Foreskin fibroblast (primary cell): ENCODE measurements at places on chromosomes 3 and 15.

- peak; percentile 34 for DNase-seq
Observed at GRCh38 chr15:45199136-45199810, 11.5 kb upstream of the SHF start.

- no peak for DNase-seq
Observed at GRCh38 chr15:74343797-74344127, 23.7 kb downstream of the CYP11A1 start.

DNA sequence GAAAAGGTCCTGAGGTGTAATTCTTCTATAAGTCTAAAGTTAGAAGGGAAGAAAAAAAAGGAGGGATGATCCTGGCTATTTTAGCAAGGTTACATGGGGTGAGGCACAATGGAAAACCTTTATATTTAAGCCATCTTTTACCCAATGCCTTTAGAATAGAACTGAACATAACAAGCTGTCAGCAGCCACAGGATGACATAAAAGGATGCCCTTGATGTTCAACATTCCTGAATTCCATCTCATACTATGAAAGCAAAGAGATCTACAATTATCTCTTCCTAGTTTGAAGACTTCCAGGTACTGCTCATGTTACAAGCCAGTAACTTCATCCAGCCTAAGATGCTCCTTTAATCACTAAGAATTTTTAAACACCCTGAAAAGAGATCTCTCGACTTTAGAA, 26.9 kb downstream of the NEK10 start:
- no peak for DNase-seq

GRCh38 chr3:195147649-195148080, 123.3 kb downstream of the XXYLT1 start:
- no peak for DNase-seq

DNA sequence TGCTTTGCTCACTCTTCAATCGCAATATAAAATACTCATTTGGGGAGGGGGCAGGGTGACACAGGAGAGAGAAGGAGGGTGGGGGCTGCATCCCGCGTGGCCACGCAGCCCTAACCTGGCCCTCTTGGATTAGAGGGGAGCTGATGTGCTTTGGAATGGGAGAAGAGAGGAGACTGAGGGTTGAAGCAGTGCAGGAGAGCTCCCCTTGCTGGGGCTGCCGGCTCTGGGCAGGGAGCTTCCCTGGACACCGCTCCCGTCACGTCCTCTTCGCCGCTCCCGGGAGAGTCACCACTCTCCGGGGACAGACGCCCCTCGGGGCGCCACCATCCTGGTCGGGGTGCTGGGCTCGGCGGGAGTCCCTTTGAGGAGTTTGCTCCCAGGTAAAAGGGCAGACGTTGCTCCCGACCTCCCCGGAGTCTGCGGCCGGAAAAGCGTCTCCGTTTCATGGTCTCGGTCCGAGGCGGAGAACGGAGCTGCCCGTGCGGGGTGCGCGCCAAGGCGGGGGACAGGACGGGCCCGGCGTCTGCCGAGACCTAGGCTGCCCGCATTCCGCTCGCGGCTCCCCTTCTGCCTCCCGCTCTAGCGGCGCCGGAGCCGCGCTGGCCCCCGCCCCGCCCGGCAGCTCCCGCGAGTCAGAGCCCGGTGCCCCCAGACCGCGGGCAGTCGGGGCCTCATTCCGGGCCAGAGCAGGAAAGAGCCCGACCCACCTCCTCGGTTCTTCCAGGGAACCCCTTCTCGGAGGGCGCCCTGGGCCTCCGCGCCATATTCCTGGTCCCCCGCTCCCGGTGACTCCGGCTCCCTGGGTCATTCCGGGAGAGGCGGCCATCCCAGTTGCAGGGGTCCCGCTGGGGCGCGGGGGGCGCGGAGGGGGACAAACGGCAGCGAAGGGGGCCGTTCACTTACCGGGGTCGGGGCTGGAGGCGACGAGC, 603 bp downstream of the SLC7A14 start:
- DNase-seq: peak; percentile 42

DNA sequence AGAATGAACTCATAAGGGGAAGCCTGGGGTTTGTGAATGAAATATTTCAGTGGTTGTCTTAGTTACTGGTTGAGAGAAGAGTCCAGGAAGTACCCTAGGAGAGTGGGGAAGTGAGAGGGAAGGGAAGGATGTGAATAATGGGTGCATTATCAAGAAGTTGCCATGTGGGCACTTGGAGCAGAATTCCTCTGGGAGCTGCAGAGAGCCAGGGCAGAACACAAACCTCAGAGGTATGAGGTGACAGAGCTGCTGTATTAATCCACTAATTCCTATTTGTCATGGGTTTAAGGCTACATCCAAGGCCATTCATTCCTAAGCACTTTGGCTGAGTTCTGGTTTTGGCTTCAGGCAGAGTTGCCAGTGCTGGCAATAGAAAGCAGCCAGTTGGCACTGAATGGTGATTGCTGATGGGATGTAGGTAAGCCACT, 29.0 kb downstream of the NDUFB4 start:
- DNase-seq: no peak

DNA sequence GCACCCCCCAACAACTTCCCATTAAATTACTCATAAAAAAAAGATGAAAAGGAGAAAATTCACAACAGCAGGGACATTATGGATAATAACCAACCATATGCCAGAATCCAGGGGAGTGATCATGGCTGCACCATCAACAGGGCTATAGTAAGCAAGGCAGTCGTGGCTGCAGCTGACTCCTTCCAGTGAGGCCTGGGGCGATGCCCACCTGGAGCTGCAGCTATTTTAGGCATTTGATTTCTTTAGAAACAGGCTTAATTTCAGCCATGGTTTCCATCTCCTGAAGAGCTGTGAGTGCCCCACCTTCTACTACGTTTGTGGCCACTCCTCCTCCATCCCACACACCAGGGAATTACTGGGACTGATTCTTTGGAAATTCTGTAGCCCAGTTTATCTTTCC, 84.0 kb downstream of the MINAR1 start:
- no peak for DNase-seq

- DNase-seq: no peak
Observed at GRCh38 chr3:191301782-191302411, 27.3 kb upstream of the CCDC50 start.

DNA sequence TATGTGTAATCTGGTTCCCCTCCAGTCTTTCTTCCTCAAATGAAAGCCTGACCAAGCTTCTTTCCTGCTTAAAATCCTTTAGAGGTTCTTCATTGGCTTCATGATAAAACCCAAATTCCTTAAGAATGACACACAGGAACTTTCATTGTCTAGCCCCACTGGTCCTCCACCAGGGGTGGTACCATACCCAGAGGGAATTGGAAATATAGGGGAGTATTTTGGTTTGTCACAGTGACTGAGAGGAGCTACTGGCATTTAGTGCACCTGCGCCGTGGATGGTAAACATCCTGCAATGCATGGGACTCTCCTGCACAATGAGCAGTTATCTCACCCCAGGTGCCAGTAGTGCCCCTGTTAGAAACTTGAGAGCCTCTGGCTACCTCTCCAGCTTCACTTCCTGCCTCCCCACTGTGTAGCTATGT, 10.8 kb downstream of the ZWILCH start:
- peak; percentile 36 for DNase-seq

GRCh38 chr3:69763458-69763857, 24.2 kb downstream of the MITF start:
- DNase-seq: no peak

DNA sequence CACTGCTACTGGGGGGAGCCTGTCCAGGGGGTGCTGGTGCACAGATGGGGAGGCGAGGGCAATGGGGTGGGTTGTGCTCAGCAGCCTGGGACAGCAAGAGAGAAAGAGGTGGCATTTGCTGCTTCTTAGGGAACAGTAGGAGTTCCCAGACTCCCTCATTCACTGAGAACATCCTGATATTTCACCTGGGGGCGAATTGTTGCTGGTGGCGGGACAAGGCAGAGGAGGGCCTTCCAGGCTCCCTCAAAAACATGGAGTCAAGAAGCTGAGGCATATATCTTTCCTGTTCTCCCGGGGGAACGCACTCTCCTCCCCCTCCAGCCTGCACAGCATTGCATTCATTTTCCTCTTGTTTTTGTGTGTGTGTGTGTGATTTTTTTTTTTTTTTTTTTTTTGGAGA, 65.7 kb downstream of the CDC25A start:
- no peak for DNase-seq

GRCh38 chr3:138539352-138539751, 54.7 kb downstream of the CEP70 start:
- no peak for DNase-seq

GRCh38 chr15:73926219-73927002, at the start of gene LOXL1:
Gene LOXL1 (plus strand): TSS chr15:73926462. CDS start chr15:73926784, 322 bp downstream.
- peak; percentile 92 for DNase-seq

GRCh38 chr3:117547956-117548550, 838.5 kb downstream of the TUSC7 start:
- DNase-seq: peak; percentile 92

GRCh38 chr3:103513003-103513402, 1078.2 kb downstream of the ZPLD1 start:
- DNase-seq: no peak

GRCh38 chr3:73449774-73450173, 175.0 kb downstream of the PDZRN3 start:
- no peak for DNase-seq

DNA sequence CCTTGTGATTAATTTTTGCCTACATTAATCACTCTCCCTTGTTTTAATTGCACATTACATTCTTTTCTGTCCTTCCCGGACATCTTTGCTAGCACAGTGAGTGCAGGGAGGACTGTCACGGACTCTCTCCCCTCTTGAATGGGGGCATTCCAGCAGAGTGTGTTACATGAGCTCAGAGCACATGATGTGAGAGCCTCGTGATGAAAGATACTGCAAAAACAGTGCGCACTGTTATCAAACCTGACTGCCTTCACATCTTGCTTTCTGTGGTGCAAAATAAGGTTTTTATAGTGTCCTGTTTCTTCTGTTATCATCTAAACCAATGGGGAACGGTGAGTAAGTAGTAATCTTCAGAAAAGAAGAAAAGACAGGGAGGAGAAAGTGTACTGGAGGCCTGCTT, 167.5 kb downstream of the PGPEP1L start:
- no peak for DNase-seq

DNA sequence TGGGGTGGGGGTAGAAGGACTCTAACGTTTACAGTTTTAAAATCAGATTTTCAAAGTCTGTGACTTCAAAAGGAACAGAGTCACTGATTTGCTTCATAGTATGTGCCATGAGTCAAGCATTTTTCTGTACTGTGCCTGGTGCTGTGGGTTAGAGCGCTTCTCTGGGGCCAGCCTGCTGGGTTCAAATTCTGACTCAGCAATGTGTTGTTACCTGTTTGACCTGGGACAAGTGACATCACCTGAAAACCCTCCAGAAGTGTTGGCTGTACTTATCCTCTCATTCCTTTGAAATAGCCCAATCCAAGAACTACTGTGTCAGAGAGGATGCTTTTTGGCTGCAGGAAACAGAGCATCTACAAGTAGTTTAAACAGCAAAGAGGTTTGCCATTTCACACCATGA, 101.7 kb downstream of the LSM3 start:
- DNase-seq: no peak

DNA sequence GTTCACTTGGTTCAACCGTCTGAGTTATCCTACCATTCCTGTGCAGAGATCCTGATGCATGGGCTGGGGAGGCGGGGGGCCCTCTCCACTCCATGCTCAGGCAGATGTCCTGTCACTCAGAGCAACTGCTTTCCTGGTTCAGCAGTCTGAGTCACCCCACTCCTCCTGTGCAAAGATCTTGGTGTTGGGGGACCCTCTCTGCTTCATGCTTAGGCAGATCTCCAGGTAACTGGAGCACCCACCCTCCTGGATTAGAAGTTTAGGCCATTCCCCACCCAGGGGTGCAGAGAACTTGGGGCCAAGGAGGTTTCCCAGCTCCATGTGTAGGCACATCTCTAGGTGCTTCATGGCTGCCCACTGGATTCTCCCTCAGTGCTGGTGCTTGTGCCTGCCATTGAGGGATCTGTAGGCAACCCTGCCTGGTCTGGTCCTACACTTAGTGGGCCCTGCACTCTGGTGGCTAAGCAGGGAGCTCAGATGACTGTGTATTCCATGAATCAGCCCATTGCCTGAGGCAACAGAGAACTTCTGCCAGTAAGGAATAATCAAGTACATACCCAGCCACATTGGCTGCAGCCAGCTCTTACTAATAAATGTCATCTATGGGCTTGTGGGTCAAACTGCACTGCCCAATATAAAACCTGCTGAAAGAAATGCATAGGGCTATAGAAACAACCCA, 465.4 kb upstream of the THBS1 start:
- peak; percentile 50 for DNase-seq

GRCh38 chr15:63407612-63408011, 26.0 kb upstream of the CA12 start:
- no peak for DNase-seq

DNA sequence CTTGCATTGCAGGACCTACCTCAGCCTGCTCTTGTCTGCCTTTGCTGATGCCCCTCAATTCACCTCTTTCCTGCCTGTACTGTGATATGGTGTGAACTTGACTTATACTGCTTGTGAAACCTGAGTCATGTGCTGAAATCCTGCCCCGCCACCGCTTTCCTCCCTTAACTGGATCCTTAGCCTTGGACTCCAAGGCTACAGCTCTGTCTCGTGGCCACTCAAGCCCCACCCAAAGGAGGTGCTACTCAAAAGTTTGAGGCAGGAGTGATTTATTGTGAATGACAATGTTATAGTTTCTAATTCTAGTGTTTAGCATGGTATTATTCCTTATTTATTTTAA, 56.1 kb downstream of the MYZAP start:
- no peak for DNase-seq

DNA sequence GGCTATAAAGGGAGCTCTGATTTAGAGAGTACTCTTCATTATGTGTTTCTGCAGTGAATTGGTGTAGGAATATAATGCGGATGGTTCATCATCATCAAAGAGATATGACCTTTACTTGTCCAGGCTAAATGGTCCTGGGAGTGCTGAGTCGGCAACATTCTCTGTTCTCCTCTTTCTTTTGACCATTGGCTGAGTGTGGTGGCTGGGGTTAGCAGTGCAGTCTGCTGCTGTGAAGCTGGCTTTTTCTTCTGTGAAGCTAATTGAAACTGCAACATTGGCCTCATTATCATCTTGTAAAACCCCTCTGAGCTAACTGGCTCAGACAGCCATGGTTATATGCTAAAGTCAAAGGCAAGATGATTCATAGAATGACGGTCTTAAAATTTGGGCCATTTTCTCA, 83.8 kb downstream of the THRB start:
- DNase-seq: no peak

DNA sequence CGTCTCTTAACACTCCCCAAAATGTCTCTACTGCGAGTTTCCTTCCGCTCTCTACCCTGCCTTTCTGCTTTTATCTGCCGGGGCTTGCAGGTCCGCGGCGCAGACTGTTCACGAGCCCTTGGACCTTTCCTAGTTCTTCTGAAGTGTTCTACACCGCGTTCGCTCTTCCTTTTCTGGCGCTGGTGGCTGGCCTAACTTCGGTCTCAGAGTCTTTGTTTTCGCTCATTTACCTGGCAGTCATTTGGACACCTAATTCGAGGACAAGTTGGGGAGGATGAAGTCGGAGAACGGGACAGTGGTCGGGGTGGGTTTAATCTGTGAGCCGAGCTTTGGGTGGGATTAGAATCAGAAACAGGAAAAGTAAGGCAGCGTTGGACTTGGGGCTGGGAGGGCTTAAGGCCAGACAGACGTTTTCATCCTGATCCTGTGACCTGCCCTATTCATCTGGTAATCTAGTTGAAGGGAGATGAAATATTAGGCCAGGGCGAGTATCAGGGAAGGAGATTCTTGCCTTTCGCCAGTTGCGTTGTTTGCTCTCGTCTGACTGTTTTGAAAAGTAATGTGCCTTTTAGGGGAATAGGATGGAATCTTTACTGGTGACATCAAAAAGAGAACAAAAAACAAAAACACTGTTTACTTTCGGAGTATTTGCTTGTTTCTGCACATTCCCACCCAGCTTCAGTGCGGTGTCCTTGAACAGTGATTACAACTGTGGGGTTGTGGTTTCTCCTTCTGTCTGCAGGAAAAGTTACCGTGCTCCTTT, 1.8 kb downstream of the DIPK2A start:
- DNase-seq: peak; percentile 91

GRCh38 chr3:194472290-194472920, 14.4 kb downstream of the ATP13A3 start:
- DNase-seq: peak; percentile 84
